Endothelial cell (in vitro differentiated cells): ENCODE measurements at places on chromosomes 7 and 10.

DNA sequence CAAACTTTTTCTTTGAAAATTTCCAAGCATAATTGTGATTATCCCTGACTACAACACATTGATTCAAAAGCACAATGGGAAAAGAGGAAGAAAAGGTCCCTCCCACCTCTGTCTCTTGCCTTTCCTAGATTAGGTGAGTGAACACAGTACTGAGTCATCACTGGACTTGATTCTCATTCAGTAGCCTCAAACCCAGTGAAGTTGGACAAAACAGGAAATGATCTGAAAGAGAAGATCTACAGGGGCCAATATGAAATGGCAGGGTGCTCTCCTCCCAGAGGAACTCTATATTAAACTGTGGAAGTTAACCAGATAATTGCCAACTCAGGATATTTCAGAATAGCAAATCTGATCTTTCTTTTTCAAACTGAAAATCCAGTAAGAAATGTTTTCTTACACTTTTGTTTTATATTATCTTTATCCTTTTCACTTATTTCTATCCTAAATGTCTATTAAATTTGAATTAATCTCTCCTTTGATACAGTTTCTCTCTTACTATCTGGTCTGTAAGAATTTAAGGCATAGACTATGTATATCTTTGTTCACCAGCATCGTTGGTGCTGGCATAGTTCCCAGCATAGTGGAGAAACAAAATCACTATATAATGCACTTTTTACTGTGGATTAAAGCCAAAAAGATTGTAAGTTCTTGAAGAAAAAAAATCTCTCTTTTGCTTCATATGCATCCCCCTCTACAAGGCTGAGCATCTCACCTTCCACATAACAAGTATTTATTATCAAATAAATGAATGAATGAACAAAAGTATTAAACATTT lies 41.4 kb upstream of the IKZF1 start:
- H3K36me3 ChIP-seq = no peaks in the 10 kb centered on the region
- no peaks in the 10 kb centered on the region for H3K4me1 ChIP-seq
- no peak for DNase-seq
- H3K27me3 ChIP-seq = no peaks in the 10 kb centered on the region
- H3K27ac ChIP-seq = no peak overlapping the region

DNA sequence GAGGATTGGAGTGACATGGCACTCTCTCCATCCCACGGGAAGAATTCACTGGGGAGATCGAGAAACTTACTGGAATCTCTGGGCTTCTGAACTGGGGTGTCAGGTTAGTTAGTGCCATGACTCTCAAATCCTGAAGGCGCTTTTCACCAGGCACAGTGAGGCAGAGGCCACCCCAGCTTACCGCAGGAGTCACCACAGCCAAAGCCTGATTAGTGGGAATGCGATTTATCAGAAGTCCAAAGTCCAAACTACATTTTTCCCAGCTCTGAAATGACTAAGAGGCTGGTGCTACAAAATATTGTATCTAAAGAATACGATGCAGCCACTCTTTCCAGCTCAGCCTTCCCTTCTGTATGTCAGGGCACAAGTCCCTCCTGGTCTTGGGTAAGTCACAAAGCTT lies 334.8 kb upstream of the SHH start:
- no peaks in the 10 kb centered on the region for H3K27me3 ChIP-seq
- no peak overlapping the region for H3K4me3 ChIP-seq
- no peak overlapping the region for H3K27ac ChIP-seq
- peaks cover 3% of the 10 kb centered on the region for H3K36me3 ChIP-seq
- no peak for DNase-seq

DNA sequence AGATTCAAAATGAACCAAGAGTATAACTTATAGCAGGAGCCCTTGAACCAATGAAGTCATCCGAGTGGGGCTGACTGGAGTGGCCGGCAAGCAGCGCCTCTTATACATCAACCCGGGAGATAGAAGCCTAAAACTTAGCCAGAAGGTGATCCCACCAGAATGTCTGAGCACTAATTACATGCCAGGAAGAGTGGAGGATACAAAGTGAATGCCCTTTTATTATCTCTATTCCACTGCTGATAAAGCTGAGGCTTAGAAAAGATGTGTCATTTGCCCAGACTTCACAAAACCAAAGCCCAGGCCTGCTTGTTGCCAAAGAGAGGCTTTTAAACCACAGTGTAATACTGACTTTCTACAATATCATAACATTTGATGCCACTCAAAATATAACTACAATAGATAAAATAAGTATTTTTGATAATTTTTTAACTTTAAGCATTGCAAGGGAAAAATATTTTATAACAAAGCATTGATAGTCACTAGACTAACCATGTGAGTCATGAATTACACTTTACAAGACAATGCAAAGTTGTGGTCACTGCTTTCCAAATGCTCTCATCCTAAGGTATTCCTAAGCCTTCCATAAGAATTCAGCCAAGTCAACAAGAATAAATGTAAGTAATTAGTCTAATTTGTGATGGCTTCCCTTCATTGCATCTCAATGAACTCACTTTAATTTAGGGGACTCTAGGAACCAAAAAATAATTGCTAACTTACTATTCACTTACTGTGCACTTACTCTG lies 58.6 kb upstream of the ARID5B start:
- DNase-seq = no peak
- peaks cover 2% of the 10 kb centered on the region for H3K27me3 ChIP-seq
- peaks cover 7% of the 10 kb centered on the region for H3K4me1 ChIP-seq
- no peak overlapping the region for H3K27ac ChIP-seq

DNA sequence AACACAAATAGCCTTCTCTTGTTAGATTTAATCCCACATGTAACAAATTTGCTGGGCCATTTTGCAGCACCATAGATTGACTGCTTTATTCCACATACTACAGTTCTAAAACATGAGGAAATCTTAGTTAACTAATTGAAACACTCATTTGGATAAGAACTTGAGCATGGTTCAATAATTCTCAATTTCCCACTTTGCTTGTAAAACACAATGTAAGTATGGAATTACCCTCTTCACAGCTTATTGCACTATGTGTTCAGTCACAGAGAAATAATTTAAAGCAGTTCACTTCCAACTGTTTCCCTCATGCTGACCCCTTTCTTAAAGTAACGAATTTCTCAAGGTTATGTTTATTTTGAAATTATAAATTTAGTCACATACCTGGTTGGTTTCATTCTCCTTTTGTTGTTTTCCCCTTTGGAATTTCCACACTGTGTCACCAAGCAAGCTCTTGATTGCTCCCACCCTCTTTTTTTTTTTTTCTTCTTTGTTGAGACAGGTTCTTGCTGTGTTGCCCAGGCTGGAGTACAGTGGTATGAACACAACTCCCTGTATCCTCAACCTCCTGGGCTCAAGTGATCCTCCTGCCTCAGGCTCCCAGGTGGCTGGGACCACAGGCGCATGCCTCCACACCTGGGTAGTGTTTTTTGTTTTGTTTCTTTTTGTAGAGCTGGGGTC lies 425.4 kb downstream of the EXOC4 start:
- H3K27ac ChIP-seq = no peak overlapping the region
- H3K27me3 ChIP-seq = no peaks in the 10 kb centered on the region
- peaks cover 4% of the 10 kb centered on the region for H3K4me1 ChIP-seq
- no peaks in the 10 kb centered on the region for H3K36me3 ChIP-seq

- no peak overlapping the region for H3K4me3 ChIP-seq
Measured at GRCh38 chr7:28490831-28491230, 78.5 kb downstream of the CREB5 start.

- H3K27me3 ChIP-seq = peaks cover 3% of the 10 kb centered on the region
Measured at GRCh38 chr7:13508586-13508985, 480.9 kb downstream of the ETV1 start.

DNA sequence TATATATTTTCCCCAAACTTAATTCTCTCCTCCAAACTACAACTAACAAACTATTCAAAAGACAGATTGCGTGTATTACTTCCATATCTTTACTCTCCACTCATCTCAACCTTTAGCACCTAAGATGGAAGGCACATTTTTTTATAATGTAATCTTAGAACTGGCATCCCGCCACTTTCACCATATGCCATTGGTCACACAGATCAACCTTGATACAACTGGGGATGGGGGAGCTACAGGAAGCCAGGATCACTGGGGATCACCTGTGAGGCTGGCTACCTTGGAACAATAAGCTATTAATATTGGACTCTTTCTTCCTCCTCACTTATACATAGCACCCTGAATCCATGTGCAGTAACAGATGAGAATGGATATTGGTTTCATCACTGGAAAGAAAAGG lies 469.6 kb upstream of the LRRN3 start:
- H3K4me3 ChIP-seq = no peak overlapping the region
- no peaks in the 10 kb centered on the region for H3K27me3 ChIP-seq
- no peaks in the 10 kb centered on the region for H3K4me1 ChIP-seq
- no peak overlapping the region for H3K27ac ChIP-seq
- DNase-seq = no peak

DNA sequence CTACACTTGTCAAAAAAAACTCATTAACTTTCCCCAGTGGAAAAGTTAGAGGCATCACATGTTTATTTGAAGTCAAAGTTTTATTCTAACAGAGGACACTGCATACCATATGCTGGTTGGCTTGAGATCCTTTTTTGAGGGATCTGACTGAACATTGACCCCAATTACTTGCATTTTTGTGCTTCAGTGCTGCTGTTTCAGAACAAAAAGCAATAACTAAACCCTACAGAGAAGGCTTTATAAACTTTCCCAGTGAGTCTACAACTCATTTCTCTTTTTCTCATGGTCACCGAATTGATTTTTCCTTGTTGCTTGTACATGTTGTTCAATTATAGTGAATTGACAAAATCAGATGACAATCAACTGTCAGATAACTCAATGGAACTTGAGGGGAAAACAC lies 69.3 kb upstream of the PHYHIPL start:
- H3K27ac ChIP-seq = no peak overlapping the region
- DNase-seq = no peak
- no peaks in the 10 kb centered on the region for H3K36me3 ChIP-seq
- H3K4me3 ChIP-seq = no peak overlapping the region
- no peaks in the 10 kb centered on the region for H3K27me3 ChIP-seq
